Stimulated activated naive CD8-positive, alpha-beta T cell treated with anti-CD3 and anti-CD28 coated beads, Interleukin-15, amount 100 ng/mL, for 72 hours (primary cell): ENCODE measurements at places on chromosomes 1 and 21.

GRCh38 chr1:219837274-219837993, 90.9 kb downstream of the SLC30A10 start:
- DNase-seq = no peak

- DNase-seq = no peak
These were observed 4.5 kb upstream of the TRIM17 start for GRCh38 chr1:228420968-228421826.

DNA sequence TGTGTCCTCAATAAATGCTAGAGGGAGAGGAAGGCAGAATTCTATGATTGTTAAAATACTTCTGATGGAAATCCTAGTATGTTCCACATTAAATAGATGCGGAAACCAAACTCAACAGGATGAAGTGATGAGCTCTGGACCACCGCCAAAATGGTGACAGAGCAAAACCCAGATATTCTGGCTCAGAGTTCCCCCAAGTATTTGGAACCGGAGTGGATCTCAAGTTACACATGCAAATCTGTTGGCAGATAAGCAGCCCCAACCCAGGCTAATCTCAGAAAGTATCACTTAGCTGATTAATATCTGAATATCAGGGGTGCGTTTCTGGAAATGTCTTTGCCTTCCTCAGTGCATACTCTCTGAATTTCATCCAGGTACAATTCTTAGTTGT, 17.4 kb upstream of the GRHL3 start:
- DNase-seq = no peak

GRCh38 chr1:208216062-208216461, 28.1 kb downstream of the PLXNA2 start:
- no peak for DNase-seq

GRCh38 chr1:25020851-25021590, 90.9 kb upstream of the RUNX3 start:
- no peak for DNase-seq

DNA sequence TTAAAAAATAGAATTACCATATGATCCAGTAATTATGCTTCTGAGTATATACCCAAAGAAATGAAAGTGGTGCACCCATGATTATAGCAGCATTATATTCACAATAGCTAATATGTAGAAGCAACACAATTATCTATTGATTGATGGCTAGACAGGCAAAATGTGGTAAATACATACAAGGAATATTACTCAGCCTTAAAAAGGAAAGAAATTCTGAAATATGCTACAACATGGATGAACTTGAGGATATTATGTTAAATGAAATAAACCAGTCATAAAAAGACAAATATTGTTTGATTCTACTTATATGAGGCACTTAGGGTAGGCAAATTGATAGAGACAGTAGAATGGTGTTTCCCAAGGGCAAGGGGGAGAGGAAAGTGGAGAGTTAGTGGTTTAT, 80.8 kb downstream of the MAP3K7CL start:
- DNase-seq = no peak

GRCh38 chr1:16625497-16626408, 12.4 kb upstream of the NBPF1 start:
- DNase-seq = peak; percentile 17

- no peak for DNase-seq
These were observed 121.5 kb downstream of the CASZ1 start for GRCh38 chr1:10674700-10675609.

DNA sequence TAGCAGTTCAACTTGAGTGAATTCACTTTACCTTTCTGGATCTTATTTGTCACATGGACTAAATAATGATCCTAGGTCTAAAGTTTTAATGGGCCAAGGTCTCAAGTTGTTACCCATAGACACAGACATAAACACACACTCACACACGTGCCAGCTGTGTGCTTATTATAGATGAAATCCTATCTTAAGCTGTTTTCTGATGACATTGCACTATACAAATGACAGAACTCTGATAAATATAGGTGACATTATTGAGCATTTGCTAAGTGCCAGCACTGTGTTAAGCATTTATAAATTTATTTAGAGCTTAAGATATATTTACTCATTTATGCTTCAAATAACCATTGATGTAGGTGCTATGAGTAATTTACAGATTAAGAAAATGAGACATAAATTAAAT, 474.4 kb upstream of the NR5A2 start:
- no peak for DNase-seq

GRCh38 chr1:9737057-9737456, 85.5 kb downstream of the PIK3CD start:
- no peak for DNase-seq

GRCh38 chr1:11703357-11704193, 12.1 kb downstream of the DRAXIN start:
- DNase-seq = no peak

DNA sequence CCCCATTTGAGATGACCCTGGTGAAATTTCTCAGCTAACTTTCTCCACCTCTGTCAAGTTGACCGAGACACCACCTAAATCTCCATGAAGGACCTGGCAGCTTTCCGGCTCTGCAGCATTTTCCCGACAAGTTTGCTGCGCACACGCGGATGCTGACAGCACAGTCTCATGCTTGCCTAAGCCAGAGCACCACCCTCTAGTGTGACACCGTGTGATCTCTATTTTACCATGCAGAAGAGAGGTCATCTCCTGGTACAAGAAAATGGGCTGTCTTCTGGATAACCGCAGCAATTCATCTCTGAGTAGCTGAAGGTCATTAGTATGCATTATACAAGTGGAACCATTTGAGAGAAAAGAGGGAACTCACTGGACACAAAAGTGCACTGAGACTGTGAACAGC, 38.9 kb upstream of the H6PD start:
- no peak for DNase-seq

- no peak for DNase-seq
These were observed 30.5 kb downstream of the CLSTN1 start for GRCh38 chr1:9793291-9793690.

DNA sequence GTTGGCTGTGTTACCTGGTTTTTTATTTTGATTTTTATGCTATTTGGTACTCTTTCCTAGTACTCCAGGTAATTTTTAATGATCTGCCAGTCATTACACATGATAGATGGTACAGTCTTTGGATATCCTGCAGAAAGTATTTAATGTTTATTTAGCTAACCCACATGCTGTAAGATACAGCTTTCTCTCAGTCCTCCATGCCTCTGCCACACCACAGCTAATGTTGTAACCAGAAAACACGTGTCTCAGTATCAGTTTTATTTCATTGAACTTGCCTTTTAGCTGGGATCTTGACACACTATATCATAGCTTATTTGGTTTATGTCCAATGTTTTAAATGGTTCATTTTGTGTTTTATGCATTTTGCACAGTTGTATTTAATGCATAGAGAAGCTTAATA, 1648.4 kb downstream of the KCNT2 start:
- no peak for DNase-seq

GRCh38 chr1:100152271-100152670, 19.3 kb downstream of the TRMT13 start:
- no peak for DNase-seq

- DNase-seq = no peak
These were observed 13.9 kb upstream of the TMEM222 start for GRCh38 chr1:27307874-27308598.

GRCh38 chr1:106217765-106218164, 838.7 kb upstream of the PRMT6 start:
- DNase-seq = no peak

DNA sequence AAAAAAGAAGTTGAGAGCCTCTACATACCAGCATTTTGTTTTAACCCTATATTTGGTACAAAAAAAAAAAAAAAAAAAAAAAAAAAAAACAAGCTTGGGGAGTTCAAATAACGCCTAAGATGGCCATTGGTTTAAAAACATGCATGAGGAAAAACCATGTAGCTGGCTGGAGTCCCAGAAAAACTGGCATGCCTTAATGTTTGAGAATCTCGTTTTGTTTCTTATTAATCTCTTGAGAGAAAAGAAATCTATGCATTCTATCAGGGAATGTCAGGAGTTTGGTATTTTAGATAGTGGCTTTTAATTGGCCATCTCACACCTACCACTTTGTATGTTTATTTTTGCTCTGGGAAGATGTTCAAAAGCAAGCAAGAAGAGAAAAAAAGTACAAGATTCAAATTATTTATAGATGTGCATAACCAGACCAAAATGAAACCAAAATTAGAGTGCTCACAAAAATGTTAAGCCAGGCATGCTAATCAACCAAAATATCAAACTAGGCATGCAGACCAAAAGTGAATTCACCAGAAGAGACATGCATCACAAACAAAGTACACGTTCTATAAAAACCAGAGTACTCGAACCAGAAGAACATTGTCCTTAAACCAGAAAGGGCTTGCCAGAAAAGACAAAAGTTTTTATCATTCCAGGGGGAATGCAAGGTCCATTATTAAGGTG, 156.6 kb downstream of the AK5 start:
- DNase-seq = no peak

DNA sequence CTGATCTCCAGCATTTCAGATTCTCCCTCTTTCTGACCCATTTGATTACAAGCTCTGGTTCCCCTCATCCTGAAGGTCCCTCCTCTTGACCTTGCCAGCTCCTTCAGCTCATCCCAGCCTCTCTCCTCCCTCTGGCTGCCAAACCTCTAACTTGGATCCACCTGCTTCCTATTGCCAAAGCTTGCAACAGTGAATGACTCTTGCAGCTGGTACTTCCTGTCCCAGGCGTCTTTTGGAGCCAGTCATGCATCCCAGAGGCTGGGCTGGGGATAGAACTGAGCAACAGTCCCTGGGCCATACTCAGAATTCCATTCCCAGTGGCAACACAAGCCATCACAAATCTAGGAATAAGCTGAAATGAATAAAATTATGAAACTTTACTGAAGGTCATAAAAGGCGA, 27.7 kb upstream of the SPOCD1 start:
- DNase-seq = no peak

DNA sequence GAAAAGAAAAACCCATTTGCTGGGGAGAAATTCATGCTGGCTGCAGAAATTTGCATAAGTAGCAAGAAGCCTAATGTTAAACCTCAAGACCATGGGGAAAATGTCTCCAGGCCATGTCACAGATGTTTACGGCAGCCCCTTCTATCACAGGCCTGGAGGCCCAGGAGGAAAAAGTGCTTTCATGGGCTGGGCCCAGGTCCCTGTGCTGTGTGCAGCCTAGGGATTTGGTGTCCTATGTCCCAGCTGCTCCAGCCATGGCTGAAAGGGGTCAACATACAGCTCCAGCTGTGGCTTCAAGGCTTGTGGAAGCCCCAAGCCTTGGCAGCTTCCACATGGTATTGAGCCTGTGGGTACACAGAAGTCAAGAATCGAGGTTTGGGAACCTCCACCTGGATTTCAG, 93.0 kb downstream of the HFM1 start:
- DNase-seq = no peak
